Activated CD4-positive, alpha-beta T cell treated with anti-CD3 and anti-CD28 coated beads, Interleukin-10, Interleukin-2, amounts not matched to agents 100 ng/mL and 50 ng/mL, durations not matched to agents 16 hours and 8 hours (primary cell): ENCODE measurements at places on chromosomes 16 and 17.

GRCh38 chr17:16215965-16216316 is 607 bp upstream of the NCOR1 start:
- DNase-seq = no peak

- DNase-seq = no peak
These were observed 70.9 kb upstream of the N4BP1 start for GRCh38 chr16:48680881-48681280.

DNA sequence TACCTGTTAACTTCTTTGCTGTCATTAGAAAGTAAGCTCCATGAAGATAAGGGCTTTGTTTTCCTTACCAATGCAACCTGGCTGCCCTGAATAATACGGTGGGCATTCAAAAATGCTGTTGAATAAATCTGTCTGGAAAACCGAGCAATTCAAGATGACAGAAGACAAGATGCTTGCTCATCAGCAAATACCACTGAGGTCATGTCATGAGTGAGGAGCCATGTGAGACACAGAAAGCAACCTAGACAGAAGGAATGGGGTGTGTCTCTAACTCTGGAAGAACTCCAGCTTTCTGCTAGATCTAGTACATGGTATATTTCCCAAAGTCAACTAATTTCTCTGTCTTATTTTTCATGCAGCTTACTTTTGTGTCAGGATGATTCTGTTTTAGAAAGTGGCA is 64.2 kb downstream of the STH start:
- DNase-seq = no peak

GRCh38 chr16:65702707-65703402 is 581.0 kb upstream of the CDH11 start:
- DNase-seq = no peak

GRCh38 chr17:17668775-17669579 is 12.3 kb upstream of the RAI1 start:
- no peak for DNase-seq

DNA sequence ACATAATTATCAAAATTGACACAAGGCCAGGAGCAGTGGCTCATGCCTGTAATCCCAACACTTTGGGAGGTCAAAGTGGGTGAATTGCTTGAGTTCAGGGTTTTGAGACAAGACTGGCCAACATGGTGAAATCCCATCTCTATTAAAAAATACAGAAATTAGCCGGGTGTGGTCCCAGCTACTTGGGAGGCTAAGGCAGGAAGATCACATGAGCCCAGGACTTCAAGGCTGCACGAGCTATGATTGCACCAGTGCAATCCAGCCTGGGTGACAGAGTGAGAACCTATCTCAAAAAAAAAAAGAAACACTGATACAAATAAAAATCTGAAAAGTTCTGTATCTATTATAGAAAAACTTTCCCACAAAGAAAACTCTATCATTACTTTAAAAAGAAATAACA is 15.5 kb downstream of the MYH10 start:
- no peak for DNase-seq

DNA sequence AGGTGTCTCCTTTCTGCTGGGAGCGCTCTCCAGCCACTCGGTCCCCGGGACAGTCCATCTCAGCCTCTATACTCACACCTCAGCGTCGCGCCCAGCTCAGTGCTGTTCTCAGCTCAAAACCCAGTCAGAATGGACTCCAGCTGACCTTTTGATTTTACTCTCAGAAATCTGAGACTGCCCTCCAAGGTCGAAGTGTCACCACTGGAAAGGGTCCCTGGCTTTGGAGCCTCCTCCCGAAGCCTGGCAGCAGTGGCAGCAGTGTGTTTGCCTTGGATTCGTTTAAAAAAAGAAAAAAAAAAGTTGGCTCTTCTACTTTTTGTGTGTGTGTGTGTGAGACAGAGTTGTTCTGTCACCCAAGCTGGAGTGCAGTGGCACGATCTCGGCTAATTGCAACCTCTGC is 10.4 kb downstream of the KLHL36 start:
- DNase-seq = no peak

- no peak for DNase-seq
These were observed 2.2 kb downstream of the HEATR9 start for GRCh38 chr17:35866341-35866950.

- DNase-seq = peak; percentile 81
These were observed 18.0 kb upstream of the ASGR2 start for GRCh38 chr17:7132511-7133094.

DNA sequence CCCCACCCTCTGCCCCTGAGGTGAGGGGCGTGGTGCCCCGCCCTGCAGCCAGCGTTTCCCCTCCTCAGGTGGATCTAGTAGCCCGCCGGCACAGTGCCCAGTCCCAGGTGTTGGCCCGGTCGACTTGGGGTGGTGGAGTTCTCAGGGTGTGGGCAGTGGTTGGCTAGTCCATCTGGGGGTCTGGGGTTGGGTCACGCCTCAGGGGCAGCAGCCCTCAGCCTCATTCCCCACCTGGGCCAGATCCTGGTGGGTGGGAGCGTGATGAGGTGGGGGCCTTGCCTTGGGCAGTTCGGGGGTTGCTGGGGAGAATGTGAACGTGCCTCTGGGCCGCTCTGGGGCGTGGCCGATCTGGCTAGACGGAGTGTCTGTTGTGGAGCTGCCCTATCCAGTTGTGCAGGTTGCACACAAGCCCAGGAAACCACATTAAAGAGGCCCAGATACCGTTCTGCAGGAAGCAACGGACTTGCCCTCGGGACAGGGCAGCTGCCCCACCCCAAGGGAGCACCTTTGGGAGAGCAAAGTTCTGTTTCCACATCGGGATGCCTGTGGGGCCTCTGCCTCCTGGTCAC is 32.0 kb downstream of the GSE1 start:
- DNase-seq = no peak

GRCh38 chr16:5854027-5854426 is 756.4 kb upstream of the EEF2KMT start:
- DNase-seq = peak; percentile 46

DNA sequence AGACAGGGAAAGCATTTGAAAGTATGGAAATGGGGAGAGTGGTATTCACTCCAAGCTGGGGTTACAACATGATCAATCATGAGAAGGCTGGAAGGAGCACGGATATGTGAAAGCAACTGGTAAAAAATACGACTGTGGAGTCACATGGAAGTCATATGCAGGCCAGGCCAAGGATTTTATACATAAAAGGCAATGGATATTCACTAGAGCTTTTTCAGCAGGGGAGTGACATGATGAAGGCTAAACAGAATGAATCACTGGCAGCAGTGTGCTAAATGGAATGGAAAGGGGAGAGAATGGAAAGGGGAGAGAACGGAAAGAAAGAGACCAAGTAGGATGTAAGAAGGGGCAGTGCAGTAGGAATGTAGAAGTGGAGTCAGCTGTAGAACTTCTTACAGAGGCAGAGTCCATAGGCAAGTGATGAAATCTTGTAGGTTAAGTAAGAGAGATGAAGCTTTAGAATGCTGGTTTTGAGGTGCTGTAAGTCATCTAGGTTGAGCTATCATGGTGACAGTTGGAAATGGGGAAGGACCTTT is 13.0 kb upstream of the NETO2 start:
- no peak for DNase-seq

GRCh38 chr17:78669256-78669974 is 92.2 kb upstream of the DNAH17 start:
- no peak for DNase-seq

GRCh38 chr17:32827227-32827626 is 49.7 kb downstream of the MYO1D start:
- no peak for DNase-seq
